EH (cell line): ENCODE measurements at places on chromosomes 4 and X.
A peak's percentile ranks its signal among the peaks of the same experiment; 100 is the strongest.

DNA sequence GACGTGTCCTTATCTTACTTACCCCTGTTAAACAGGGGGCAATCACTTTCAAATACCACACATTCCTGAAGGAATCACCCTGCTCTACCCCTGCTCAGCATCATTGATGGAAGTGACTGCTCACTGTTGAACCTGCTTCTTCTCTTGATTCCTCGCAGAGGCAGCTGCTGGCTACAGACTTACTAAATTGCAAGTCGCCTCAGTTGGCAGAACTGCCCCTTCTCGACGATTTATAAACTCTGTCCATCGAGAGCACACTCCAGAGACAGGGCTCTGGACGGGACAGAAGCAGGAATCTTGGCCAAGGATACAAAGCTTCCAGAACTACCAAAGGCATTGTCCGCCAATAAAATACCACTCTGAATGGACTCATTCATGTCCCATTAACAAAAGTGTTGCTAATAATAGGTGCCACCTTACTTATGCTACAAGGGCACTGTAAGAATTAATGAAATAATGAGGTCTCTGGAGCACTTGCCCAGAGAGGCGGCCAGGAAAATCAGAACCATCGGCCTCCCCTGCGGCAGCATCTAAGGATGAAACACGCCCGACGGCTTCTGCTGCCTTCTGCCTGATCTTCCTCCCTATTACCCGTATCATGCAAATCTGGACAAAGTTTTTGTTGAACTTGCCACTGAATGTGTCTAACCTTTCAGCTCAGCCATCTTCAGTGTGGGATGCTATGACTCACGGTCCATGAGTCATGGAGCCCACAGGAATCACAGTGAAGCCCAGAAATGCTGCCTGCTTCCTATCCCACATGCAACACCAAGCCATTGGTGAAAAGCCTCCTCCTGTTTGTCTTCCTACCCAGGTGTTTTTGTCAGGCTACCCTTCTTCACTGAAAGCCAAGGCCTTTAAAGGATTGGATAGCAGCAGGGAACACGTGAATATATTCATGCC lies 164.9 kb downstream of the MAML3 start:
- peak; percentile 94 for DNase-seq

DNA sequence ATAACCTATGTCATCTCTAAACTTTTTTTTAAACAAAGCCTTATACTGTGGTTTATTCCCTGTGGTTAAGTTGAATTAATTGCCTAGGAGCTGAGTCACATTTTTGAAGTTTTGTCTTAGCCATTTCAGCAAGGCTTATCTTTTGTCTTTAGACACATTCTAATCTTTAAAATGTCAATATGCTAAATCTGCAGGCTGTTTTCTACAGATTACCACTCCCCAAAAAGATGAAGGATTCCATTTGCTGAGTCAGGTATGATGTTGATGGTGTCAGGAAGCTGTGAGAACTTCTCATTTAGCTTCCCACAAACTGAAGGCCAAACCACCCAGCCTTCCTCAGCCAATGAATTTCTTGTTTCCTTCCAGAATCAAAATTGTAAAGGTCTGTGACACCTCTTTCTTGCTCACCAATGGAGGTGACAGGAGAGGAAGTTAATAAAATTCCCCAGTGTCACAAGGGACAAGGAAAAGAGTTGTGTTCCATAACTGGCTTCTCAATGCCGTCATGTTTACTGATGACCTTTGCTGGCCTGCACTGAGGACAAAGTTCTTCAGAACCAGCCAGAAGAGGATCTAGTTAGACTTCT lies 3.7 kb upstream of the CXCL6 start:
- DNase-seq: peak; percentile 58

GRCh38 chr4:157819693-157820464 lies 352.9 kb downstream of the GASK1B start:
- no peak for DNase-seq

- DNase-seq: no peak
Measured at GRCh38 chr4:104859601-104860237, 287.0 kb upstream of the TET2 start.

DNA sequence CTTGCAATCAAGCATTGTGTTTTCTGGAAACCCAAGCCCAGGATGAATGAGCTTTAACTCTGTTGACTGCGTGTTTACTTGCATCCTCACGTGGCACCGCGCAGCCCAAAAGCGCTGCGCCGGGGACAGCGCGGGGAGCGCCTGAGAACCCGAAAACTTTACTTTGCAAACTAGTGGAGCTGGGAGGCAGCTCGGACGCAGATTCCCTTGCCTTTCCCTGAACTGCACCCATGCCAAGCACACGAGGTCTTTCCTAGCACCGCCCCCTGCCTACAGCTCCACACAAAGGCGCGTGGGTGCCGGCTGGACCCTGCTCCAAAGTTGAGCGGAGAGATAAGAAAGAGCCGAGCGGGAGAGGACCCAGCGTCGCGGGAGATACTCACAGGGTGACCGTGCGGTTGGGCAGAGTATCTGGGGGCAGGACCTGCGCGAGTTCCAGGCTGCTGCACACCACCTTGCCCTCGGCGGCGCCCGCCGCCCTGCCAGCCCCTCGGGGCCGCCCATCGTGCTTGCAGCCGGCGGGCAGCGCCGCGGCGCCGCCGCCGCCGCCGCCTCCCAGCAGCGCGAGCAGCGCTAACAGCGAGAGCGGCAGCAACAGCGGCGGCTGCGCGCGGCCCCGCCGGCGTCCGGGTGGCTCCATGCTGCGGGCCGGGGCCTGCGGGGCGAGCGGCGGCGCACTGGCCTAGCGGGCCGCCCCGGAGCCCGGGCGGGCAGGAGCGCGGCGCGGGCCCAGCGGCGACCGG lies 550 bp downstream of the ADGRA3 start:
- peak; percentile 77 for DNase-seq

- no peak for DNase-seq
Measured at GRCh38 chrX:120755066-120755846, 120.4 kb downstream of the CT47B1 start.

DNA sequence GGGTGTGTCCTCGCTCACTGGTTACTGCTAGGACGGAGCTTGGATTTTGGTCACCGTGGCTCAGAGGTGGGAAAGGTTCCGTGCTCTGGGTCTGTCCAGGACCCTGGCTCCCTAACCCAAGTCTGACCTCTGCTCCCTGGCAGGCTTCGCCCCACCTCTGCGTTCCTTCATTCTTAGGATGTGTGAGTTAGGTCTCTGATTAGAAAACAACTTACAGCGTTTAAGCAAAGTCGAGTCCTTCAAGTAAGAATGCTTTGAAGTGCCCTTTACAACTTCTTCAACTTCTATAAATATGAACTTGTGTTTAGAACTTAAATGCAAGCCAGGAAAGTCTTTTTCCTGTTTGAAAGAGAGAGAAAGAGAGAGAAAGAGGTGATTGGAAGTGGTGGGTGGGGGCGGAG lies 891 bp downstream of the TLR2 start:
- peak; percentile 7 for DNase-seq

- DNase-seq: peak; percentile 51
Measured at GRCh38 chr4:72302981-72303704, 265.9 kb downstream of the ADAMTS3 start.

DNA sequence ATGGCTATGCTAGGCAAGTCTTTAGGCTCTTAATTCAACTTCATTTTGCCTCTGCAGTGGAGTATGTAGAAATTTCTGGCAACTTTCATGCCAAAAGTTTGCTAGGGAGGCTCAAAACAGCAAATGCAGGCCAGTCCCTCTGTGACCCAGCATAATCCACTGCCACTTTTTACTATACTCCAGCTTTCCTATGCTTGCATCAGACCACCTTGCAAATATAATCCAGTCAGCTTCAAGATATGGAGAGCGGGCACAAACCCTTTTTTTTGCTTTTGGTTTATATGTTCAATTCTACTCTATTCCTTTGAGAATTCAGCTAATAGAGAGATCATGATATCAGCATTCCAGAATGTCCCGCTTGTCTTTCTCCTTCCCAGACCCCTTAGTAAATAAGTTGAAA lies 192.0 kb upstream of the PABPC4L start:
- no peak for DNase-seq

DNA sequence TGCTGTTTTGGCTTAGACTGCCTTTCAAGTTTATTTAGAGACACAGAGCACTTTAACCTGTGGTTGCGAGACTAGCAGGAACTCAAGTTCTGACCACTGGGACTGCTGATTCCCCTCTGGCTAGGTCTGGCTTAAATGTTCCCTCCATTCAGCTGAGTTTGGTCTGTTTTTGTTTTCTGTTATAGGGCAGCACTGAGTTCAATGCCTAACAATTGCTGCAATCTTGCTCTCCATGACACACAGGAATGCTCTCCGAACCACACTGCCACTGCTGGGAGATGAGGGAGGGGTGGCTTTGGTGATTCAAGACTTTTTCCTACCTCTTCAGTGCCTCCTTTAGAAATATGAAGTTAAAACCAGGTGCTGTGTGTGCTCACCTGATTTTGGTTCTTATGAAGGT lies 106.3 kb upstream of the EOLA2 start:
- peak; percentile 53 for DNase-seq

- no peak for DNase-seq
Measured at GRCh38 chrX:105609530-105609929, 212.8 kb upstream of the NRK start.

- no peak for DNase-seq
Measured at GRCh38 chrX:63809173-63809572, 24.2 kb upstream of the ARHGEF9 start.

- DNase-seq: no peak
Measured at GRCh38 chrX:120727911-120728310, 98.1 kb upstream of the C1GALT1C1 start.

DNA sequence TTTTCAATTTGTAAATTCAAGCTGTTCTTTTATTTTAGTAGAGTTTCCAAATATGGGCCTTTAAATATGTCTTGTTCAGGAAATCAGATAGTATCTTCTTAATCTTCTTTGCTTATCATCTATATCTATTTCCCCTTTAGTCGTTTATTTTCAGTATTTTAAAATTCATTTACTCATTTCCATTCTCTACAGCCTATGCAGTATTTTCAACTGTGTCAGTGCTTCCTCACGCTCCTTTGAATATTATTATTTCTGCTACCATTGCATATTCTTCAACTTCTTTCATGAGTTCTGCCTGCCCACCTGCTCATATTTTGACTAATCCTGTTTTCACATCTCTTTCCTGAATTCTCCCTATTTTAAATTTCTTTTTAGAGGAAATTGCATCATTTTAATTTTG lies 185.4 kb downstream of the DKK2 start:
- no peak for DNase-seq

DNA sequence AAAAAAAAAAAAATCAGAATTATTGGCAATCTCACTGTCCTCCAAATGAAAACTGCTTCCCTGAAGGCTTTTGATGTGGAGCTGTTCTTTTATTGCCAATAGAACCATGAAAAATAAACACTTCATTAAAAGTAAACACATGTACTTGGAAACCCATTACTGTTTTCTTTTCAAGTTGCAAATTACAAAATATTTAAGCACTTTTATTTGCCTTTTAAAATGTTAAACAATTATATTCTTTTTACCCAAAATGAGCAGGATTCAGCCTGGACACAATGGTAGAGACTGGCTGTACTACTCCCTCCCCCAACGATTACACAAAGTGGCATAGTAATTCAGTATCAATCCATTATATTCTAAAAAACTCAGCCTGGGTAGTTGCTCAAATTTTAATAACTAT lies 60.9 kb downstream of the SH2D1A start:
- no peak for DNase-seq

- DNase-seq: peak; percentile 80
Measured at GRCh38 chr4:99088023-99088449, 552 bp downstream of the ADH5 start.

DNA sequence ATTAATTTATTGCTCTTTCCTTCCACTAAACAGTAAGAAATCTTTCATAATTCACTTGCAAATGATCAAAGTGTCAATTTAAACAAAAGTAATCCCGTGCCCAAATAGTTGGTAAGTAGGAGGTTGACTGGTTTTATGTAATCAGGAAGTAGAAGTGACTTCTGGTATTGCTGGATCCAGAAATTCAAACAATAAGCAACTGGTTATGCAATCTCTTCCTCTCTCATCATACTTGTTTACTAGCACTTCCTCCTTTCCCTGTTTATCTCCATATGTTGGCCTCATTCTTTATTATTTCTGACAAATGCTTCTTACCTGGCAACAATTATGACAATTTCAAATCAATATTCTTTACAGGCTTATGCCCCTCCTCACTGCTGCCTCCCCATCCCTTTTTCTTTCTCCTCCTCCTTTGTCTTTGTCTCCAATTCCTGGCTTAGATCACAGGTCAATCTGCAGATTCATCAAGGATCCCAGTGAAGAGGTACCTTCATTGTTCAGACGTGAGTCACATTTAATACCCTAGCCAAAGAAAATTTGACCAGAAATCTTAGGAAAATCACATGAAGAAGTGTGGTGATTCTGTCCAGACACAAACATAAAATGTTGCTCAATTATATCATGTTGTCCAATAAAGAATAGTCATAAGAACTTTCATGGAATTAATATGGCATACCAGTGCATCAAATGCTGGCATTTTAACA lies 323.2 kb upstream of the PCDH7 start:
- DNase-seq: no peak

- no peak for DNase-seq
Measured at GRCh38 chr4:16521156-16521915, 295.1 kb upstream of the TAPT1 start.

DNA sequence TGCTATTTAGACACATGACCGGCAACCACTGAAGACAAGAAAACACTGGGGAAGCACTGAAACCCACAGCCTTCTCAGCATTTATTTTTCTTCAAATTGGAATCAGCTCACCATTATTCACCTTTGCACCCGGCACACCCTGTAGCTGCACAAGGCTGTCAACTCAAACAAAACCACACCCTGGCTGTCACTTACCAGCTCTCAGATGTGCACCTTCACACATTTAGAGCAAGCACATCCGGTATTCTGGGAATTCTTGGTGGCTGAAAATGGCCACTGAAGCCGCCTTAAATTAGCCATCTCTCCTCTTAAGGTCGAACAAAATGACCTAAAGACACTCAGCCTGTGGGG lies 5.9 kb downstream of the ZFYVE28 start:
- no peak for DNase-seq

GRCh38 chr4:75696071-75696470 lies 22.9 kb upstream of the G3BP2 start:
- no peak for DNase-seq

DNA sequence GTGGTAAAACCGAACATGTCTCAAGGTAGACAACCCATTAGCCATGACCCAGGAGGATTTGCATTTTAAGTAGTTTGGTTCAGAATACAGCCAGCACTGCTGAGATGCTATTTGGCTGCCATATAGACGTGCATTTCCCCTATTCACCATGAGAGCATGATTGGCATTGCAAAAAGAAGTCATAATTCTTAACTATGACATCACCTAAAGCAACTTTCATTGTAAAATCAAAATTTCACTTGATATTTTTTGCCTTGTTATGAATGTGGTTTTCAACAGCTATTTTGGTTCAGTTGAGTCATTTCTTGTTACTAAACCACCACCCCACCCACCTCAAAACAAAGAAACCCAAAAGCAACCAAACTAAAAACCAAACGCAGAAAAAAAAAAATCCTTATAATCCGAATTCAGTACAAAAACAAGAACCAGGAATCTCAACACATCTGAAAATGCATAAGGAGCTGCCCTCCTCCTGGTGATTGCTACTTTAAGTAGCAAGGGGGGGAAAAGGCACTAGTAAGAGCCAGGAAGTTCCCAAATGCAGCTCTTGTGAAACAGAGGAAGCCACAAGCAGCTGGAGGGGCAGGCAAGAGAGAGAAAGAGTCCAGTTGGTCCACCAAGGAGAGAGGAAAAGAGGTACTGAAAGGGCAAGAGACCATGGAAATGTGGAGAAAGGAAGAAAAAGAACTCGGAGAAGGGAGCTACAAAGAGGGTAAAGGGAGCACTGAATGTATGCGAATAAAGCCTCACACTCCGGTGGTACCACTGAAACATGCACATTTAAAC lies 3.1 kb downstream of the SLITRK4 start:
- no peak for DNase-seq
